ENCODE measurements at places on chromosomes 7 and 10. TPM values are rescaled to one million over a fixed set of nuclear protein-coding genes. Genes with fewer than 3 reads are reported as not detected.

GRCh38 chr10:7572391-7572790 is 94.4 kb downstream of the ITIH5 start:
- no peak for DNase-seq

The BTBD16 gene
- not detected for total RNA-seq

The ATP6V0E2 gene
- total RNA-seq, result 27.9 TPM

GRCh38 chr10:77647543-77648293 is 10.1 kb upstream of the KCNMA1 start:
- no peak for DNase-seq

DNA sequence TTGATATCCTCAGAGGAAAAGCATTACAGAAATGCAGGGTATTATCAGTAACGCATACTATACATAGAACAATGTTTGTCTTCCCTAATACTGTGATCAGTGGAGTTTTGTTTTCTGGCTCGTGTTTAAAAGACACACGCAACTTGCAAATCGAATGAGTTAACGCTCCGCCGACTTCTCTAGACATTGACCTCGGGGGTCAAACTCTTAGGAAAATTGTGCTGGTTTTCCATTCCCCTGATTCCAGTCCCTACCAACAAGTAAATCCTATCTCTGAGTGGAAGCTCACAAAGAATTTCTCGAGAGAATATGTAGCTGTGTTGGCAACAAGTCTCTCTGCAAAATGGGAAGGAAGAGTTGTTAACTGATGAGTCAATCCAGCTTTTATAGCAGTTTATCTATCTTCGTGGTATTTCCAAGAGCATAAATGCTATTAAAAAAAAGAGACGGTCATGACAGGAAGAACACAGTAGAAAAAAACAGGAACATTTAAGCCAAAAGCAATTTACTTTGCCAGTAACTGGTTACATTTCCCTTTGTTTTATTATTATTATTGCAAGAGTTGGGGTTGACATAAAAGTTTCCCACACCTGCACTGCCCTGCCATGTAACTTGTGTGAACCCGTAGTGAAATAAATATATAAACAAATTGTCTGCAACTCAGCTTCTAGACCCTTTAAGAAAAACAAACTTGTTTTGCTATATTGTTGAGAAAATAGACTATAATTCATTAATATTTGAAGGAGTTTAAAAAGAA is 144.4 kb downstream of the ARID5B start:
- DNase-seq, result peak; percentile 49

DNA sequence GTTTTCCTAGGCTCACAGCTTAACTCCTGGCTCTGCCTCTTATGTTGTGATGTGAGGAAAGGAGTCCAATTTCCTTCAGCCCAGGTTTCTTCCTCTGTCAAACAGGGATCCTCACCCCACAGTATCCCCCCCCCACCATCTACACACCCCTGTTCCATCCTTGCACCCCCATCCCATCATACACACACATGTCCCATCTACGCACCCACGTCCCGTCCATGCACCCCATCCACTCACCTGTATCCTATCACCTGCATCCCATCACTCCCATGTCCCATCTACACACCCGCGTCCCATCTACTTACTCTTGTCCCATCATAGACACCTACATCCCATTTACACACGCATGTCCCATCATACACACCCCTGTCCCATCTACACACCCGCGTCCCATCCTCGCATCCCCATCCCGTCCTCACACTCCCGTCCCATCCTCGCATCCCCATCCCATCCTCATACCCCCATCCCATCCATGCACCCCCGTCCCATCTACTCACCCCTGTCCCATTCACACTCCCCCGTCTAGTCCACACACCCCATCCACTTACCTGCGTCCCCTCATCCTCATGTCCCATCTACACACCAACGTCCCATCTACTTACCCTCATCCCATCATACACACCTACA is 117.3 kb downstream of the TRRAP start:
- DNase-seq, result peak; percentile 60

DNA sequence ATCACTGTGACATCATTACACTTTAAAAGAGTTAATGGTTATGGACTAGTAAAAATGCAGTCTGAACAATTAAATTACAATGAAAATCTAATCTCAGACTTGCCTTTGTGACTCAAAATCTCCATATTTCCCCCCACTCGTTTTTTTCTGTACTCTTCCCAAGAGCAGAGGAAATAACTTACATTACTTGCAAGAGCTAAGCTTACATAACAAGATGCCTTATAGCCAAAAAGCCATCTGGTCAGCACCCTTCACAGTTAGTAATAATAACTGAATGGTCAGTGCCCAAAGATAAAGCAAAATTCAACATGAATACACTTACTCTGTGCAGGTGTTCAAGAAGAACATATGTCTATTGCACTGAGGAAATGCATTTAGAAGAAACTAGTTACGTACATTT is 1381.5 kb upstream of the CELF2 start:
- no peak for DNase-seq

- no peak for DNase-seq
Observed at GRCh38 chr7:20217193-20217948, at the start of gene MACC1. Gene MACC1, minus strand, starts transcription at chr7:20217384. Its CDS starts 55,522 bp downstream, at chr7:20161862.

GRCh38 chr7:157465891-157466866 is 129.4 kb downstream of the DNAJB6 start:
- peak; percentile 91 for DNase-seq

The VAX1 gene
- total RNA-seq, result not detected

The NXPH1 gene
- not detected for total RNA-seq

GRCh38 chr7:120170834-120171233 is 102.1 kb upstream of the KCND2 start:
- DNase-seq, result no peak

The DDC gene
- total RNA-seq, result not detected

The PLAC9 gene
- total RNA-seq, result 19.2 TPM

DNA sequence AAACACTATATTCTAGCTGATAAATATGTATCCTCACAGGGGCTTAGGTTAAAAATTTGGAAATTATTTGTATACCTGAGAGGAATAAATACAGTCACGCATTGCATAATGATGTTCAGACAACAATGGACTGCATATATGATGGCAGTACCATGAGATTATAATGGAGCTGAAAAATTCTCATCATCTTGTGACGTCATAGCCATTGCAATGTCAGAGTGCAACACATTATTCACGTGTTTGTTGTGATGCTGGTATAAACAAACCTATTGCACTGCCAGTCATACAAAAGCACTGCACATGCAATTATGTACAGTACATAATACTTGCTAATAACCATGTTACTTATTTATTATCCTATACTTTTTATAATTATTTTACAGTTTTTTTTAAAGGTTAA is 31.4 kb downstream of the STEAP1B start:
- DNase-seq, result no peak

DNA sequence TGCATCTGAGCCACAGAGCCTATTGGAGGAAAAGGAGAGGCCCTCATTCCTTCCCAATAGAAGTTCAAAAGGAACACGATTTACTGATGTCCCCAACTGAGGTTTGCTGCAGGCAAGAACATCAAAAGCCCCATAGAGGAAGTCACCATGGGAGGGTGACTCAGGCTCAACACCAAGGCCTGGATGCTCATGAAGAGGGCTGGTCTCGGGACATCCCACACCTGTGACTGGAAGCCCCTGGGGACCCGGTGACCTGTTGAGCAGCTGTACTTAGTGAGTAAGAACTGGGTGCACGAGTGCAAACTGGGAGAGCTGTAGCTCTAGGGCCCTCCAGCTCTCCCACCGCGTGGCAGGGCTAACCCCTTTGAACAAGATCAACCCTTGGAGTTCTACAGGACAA is 38.0 kb downstream of the CYTH3 start:
- DNase-seq, result no peak

DNA sequence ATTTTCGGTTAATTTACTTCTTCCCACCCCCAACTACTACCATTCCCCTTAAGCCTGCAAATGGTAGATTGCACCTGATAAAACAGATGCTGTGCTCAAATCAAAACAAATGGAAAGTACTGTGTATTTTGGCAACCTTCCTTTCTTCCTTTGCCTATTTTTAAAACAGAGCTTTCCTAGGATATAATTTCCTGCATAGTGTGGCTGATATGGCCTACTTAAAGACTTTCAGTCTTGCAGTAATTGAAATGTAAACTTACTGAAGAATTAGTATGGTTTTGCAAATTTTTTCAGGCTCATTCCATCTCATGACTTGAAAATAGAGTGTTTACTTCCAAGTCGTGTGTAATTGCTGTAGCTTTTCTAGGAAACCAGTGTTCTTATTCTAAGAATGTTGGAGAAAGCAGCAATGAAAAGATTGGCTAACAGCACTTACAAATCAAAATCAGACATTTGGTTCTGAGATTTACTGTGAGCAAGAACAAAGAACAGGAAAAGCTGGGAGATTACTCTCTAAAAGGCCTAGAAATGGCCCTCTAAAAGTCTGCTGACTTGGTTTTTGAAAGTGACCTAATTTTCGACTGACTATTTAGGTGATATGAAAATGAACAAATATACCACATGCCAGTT is 52.0 kb downstream of the REEP3 start:
- DNase-seq, result no peak

- DNase-seq, result no peak
Observed at GRCh38 chr7:115178835-115179234, 256.9 kb downstream of the MDFIC start.

Data from osteoblast (primary cell).